Glutamatergic neuron (in vitro differentiated cells): ENCODE measurements at places on chromosomes 7 and 10.

- no peak for DNase-seq
Observed at GRCh38 chr7:25775570-25775969, 376.4 kb upstream of the NFE2L3 start.

DNA sequence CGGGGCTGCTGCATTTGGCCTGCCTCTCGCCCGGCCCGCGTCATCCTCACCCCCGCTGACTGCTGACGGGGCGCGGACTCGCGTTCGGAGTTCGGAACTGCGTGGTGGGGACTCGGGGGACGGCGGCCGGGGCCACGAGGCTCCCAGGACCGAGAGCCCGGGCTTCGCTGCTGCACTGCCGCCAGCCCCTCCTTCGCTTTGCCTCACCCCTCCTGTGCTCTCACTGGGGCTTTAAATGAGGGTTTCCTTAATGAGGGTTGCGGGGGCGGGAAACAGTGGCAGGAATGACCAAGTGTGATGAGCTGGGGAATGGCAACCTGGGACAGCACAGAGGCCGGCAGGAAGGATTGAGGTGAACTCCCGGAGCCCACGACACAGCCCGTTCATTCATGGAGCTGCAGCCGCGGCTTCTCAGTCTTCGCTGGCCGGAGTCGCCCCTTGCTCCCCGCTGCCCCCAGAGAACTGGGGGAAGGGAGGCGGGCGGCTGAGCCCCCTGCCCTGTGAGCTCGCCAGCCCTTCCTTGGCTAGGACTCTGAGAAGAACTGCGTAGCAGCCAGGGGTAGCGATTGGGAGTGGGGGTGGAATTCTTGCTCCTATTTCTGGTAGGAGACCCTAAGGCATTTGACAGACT, 1.5 kb upstream of the LRRC4 start:
- DNase-seq: peak; percentile 60

DNA sequence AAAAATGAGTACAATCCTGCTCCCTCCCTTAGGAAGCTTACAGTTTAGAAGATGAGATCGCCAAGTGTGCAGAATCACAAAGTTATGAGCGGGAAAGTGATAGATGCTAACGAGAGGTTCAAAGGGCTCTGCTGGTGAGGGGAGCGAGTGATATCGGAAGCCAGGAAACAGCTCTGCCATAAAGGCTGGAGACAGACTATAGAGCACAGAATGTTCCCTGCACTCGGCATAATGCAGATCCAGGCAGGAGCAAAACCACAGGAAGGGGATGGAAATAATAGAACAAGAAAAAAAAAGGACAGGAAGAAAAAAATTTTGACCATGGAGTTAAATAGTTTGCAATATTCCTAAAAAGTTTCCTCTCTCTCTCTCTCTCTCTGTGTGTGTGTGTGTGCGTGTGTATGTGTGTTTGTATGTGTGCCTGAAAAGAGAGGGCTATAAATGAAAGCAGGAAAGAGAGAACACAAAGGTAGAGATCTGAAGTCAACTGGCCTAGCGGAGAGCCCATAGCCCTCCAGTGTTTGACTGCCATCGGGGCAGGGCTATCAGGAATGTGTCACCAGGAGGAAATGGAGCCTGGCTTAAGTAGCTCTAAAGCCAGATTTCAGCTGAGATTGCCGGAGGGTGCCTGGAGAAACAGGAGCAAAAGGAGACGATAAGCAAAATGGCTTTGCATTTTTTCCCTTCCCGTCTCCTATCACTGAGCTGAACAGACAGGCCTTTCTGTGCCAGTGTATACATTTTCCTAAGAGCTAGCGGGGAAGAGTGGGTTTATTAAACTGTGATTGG, 175.8 kb upstream of the LYZL1 start:
- DNase-seq: no peak

GRCh38 chr10:58967551-58968388, 208.7 kb upstream of the PHYHIPL start:
- DNase-seq: peak; percentile 64

DNA sequence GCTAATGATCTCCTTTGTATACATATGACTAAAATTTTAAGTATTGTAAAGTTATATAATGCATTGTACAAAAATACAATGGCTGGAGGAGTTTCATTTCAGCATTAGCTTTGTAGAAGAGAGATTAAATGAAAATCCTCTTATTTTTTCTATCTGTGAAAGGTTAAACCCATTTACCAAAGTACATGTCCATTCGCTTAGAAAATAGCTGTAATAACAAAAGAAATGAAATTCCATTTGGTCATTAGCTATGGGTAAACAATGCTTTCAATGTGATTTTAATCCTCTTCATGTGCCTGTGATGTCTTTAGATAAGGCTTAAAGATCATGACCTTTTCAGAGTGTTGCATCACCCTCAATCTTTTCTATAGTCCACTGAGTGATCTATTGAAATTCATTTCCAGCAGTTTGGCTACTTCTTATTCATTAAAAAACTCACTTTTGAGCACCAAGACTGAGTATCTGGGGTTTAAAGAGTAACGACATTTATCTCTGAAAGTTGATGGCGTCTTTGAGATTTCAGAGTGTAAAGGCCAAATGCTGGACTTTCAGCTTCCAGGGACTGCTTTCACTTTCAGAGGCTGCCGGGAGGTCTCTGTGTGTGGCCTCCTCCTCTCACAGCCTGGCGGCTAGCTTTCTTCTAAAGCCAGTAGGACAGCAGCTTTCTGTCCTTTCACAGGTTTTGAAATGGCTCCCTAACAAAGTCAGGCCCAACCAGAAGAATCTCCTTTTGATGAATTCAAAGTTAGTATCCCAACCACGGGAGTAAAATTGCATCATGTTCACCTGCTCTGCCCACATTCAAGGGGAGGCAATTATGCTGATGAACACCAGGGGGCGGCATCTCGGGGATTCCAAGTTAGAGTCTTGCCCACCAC, 701.4 kb upstream of the COBL start:
- peak; percentile 61 for DNase-seq
